GM23248 (cell line): ENCODE measurements at places on chromosomes 1 and 21. TPM values are rescaled to one million over a fixed set of nuclear protein-coding genes. Genes with fewer than 3 reads are reported as not detected.

LRRIQ3 gene
- polyA plus RNA-seq = not detected in 2 replicates

SYT6 gene
- not detected in 2 replicates for polyA plus RNA-seq

AKR1A1 gene
- 106 and 108 TPM in 2 replicates for polyA plus RNA-seq

ASCL5 gene
- polyA plus RNA-seq = not detected in 2 replicates

AMY2A gene
- polyA plus RNA-seq = not detected in 2 replicates

PLA2G2E gene
- not detected in 2 replicates for polyA plus RNA-seq

GRCh38 chr1:19196331-19196730 lies 13.7 kb downstream of the UBR4 start:
- DNase-seq = no peak

DNA sequence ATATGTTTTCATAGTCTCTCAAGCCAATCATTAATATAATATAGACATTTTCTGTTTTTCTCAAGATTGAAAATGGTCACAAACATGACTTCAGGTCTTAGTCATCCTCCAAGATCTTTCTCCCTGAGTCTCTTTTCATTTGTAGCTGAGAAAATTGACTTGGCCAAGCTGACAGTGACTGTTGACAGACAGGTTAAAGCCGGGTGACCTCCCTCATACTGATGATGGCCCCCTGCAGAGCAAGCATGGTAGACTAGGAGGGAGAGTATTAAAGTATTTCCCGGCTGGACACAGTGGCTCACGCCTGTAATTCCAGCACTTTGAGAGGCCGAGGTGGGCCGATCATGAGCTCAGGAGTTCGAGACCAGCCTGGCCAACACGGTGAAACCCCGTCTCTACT lies 6.8 kb upstream of the KIAA1614 start:
- DNase-seq = no peak

- DNase-seq = no peak
Observed at GRCh38 chr1:5819391-5820025, 172.7 kb downstream of the NPHP4 start.
